ENCODE measurements at places on chromosomes 16 and 17. TPM values are rescaled to one million over a fixed set of nuclear protein-coding genes. Genes with fewer than 3 reads are reported as not detected.

ZACN gene
- total RNA-seq = not detected

VAT1 gene
- total RNA-seq = 163 TPM

SLFN14 gene
- total RNA-seq = not detected

IL34 gene
- 9.4 TPM for total RNA-seq

NAA60 gene
- 23.5 TPM for total RNA-seq

SDR42E2 gene
- total RNA-seq = not detected

ABCA9 gene
- total RNA-seq = 8.2 TPM

RNF227 gene
- 9.8 TPM for total RNA-seq

GOSR1 gene
- 23.1 TPM for total RNA-seq

PCYT2 gene
- total RNA-seq = 27.7 TPM

SPECC1 gene
- 63.0 TPM for total RNA-seq

BCL6B gene
- 32.8 TPM for total RNA-seq

CD300LB gene
- 0.59 TPM for total RNA-seq

TADA2A gene
- total RNA-seq = 15.6 TPM

GJC1 gene
- total RNA-seq = 10.6 TPM

CX3CL1 gene
- total RNA-seq = 10.6 TPM

KRTAP4-4 gene
- total RNA-seq = not detected

CTF1 gene
- total RNA-seq = 13.8 TPM

SLC52A1 gene
- not detected for total RNA-seq

CLEC3A gene
- not detected for total RNA-seq

MT1F gene
- total RNA-seq = 2.1 TPM

TPSAB1 gene
- 96.2 TPM for total RNA-seq

OR1A1 gene
- total RNA-seq = not detected

NOG gene
- not detected for total RNA-seq

STAC2 gene
- total RNA-seq = 14.4 TPM

KRTAP4-3 gene
- not detected for total RNA-seq

TBC1D3G gene
- total RNA-seq = not detected

CACNB1 gene
- 5.6 TPM for total RNA-seq

CIITA gene
- total RNA-seq = 9.7 TPM

SPNS3 gene
- not detected for total RNA-seq

TLE7 gene
- not detected for total RNA-seq

IGF2BP1 gene
- 1.8 TPM for total RNA-seq

CA7 gene
- not detected for total RNA-seq

UTS2R gene
- not detected for total RNA-seq

MSLN gene
- total RNA-seq = 4.6 TPM

NPTX1 gene
- 2.1 TPM for total RNA-seq

ERN2 gene
- total RNA-seq = 0.14 TPM

FOXO3B gene
- 10.8 TPM for total RNA-seq

MGAT5B gene
- 0.59 TPM for total RNA-seq

PERCC1 gene
- total RNA-seq = not detected

AURKB gene
- total RNA-seq = not detected

KRT31 gene
- not detected for total RNA-seq

RDM1 gene
- not detected for total RNA-seq

ST6GALNAC1 gene
- total RNA-seq = 1.5 TPM

CCL8 gene
- 0.70 TPM for total RNA-seq

CD300H gene
- not detected for total RNA-seq

MARVELD3 gene
- total RNA-seq = 1.8 TPM

HCRT gene
- total RNA-seq = 1.0 TPM

SPATA33 gene
- 12.2 TPM for total RNA-seq

CACNG5 gene
- total RNA-seq = not detected

Data from uterus (tissue), 4 donors.